ENCODE measurements at places on chromosomes 1 and 21.

- no peak for DNase-seq
Observed at GRCh38 chr1:172554915-172555314, 22.0 kb downstream of the SUCO start.

DNA sequence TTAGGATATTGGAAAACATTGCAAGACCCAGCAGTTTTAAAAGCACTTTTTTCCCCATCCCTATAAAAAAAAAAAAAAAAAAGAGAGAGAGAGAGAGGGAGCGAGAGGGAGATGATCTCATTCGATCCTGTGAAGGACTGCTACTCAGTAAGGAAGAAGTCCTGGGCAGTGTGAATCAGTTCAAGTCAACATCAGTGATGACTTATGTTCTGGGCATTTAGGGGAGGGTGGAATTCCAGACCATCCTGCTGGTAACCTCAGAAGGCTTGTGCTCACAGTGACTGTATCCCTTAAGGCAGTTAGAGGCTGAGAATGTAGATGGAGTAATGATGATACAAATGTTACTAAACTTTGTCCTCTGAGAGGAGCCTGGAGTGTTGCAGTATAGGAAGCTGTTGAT lies 151.4 kb downstream of the TGFB2 start:
- no peak for DNase-seq

DNA sequence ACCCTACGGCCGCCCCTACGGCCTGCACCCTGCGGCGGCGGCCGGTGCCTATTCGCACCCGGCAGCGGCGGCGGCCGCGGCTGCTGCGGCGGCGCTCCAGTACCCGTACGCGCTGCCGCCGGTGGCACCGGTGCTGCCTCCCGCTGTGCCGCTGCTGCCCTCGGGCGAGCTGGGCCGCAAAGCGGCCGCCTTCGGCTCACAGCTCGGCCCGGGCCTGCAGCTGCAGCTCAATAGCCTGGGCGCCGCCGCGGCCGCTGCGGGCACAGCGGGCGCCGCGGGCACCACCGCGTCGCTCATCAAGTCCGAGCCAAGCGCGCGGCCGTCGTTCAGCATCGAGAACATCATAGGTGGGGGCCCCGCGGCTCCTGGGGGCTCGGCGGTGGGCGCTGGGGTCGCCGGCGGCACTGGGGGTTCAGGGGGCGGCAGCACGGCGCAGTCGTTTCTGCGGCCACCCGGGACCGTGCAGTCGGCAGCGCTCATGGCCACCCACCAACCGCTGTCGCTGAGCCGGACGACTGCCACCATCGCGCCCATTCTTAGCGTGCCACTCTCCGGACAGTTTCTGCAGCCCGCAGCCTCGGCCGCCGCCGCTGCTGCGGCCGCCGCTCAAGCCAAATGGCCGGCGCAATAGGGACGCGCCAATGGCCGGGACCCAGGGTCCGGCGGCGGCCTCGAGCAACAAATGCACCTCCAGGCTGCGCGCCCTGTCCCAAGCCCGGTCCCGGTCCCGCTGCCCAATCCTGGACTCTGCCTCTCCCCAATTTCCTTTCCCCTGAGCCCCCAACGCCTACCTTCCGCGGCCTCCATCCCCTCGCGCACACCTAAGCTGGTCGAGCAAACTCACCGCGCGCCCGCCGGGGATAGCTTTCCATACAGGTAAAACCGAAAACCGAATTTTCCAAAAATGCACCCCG lies 1.8 kb downstream of the FOXD3 start:
- DNase-seq: no peak

GRCh38 chr1:51689075-51689440 lies 72.2 kb downstream of the OSBPL9 start:
- DNase-seq: no peak

GRCh38 chr21:44947111-44947929 lies 7.5 kb downstream of the SLX9 start:
- no peak for DNase-seq

GRCh38 chr1:9701665-9702064 lies 50.1 kb downstream of the PIK3CD start:
- DNase-seq: no peak

- DNase-seq: no peak
Observed at GRCh38 chr21:16644685-16645084, 868.2 kb upstream of the CXADR start.
